Neuronal stem cell (in vitro differentiated cells): ENCODE measurements at places on chromosomes 6 and 20.

GRCh38 chr6:74447013-74447412 lies 751.0 kb downstream of the CD109 start:
- DNase-seq: no peak

DNA sequence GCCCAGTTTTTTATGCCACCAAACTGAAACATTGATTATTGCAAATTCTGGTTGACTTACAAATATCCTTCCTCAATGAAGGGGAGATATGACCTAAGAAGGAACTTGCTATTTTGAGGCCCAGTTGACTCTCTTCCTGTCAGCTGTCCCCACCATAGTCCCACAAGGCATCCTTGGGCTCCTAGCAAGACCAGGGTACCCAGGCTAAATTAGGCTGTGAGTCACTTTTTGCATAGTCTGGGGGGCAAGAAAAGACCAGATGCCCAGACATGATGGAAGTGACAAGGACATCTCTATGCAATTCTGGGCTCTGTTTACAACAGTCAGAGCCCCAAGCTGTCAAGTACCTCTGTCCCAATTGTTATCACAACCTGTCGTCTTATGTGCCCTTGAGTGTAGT lies 31.8 kb upstream of the MAFB start:
- no peak for DNase-seq

- DNase-seq: no peak
These were observed 2.9 kb downstream of the CHRNA4 start for GRCh38 chr20:63357921-63358905.

GRCh38 chr6:90399970-90400369 lies 103.3 kb upstream of the BACH2 start:
- DNase-seq: no peak

DNA sequence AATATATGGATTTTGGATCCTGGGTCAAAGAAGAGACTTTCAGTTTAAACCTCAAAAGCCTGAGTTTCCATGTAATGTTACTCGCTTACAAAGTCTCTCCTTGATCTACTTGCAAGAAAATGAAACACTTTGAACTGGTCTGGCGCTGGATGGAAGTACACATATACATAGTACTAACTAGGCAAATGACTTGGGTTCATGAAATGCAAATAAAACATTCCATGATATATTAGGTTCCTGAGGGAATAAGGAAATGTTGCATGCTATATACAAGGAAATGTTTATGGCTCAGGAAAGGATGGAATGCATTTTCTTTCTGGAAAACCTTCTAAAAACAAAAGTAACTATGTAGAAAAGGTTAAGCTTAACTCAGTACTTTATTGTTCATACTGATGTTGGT lies 11.4 kb upstream of the TXLNB start:
- no peak for DNase-seq

- no peak for DNase-seq
These were observed 66.4 kb downstream of the SSR1 start for GRCh38 chr6:7246401-7247178.
